Neural progenitor cell (in vitro differentiated cells): ENCODE measurements at places on chromosomes 12 and 14.

GRCh38 chr14:82224610-82225009, 691.0 kb upstream of the SEL1L start:
- DNase-seq = no peak

GRCh38 chr14:77920312-77920711, 120.4 kb downstream of the ADCK1 start:
- DNase-seq = no peak

DNA sequence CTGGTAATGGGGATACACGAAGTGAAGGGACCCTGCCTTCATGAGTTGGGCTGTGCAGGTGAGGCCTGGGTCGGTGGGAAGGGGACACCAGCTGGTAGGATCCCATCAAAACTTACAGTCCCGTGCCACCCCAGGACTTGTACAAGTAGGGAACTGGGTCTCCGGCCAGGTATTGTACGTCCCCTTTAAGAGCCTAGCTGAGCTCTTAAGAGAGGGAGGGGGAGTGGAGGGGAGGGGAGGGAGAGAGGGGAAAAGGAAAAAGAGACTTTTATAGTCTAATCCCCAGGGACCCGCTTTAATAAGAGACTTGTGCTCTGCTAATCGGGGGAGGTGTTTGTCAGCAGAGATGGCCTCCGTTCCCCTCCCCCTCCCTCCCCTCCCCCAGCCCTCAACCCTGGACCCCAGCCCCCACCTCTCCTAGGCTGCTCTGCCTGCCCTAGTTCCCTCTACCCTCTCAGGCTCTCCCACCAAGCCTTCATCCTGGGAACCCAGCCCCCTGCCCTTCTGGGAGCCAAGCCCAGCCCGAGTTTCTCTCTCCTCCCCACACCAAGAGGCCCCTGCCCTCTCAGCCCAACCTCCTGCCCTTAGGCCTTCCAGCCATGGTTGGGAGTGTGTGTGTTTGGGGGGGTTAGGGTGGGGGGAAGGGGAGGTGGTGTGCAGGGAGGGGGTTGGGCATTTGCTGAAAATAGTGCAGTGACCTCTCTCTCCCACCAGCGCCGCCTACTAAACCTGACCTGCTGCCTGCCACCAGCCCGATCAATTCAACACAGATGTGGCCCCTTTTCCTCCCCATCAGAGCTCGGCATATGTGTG, 2.6 kb downstream of the GDF11 start:
- peak; percentile 96 for DNase-seq

DNA sequence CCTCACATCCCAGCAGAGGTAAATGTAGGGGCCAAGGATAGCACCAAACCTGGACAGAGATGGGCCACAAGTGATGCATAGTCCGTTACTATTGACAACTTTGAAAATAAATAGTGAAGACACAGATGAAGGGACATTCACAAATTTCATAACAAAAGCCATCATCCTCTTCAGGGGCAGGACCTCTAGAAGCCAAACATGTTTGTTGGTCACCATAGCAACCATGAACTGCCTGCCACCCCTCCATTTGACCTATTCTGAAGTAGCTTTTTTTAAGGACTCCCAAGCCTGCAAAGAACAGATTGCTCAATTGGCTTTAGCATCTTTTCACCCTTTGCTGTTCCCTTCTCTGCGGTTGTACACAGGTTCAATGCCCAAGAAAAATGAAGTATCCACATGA, 35.7 kb upstream of the MDM1 start:
- no peak for DNase-seq

- DNase-seq = no peak
These were observed 44.2 kb upstream of the DCD start for GRCh38 chr12:54692353-54692752.

- peak; percentile 86 for DNase-seq
These were observed 125.1 kb upstream of the GRIP1 start for GRCh38 chr12:66803930-66804329.
